ENCODE measurements at places on chromosomes 4 and X.

DNA sequence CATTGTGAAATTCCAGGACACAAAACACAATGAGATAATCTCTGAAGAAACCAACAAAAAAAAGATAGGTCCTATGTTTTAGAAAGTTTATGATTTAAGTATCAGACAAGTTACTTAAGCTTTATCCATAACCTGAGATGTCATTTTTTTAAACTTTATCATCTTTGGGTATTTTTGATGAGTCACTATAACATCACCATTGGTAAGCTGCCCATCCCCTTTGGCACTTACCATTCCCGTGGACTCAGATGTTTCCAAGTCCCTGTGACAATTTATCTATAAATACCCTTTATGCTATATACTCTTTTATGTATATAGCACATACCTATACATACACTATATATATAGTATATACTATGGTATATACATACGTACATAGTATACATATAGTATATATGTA is 198.9 kb upstream of the GEMIN8 start:
- DNase-seq, result no peak

- no peak for DNase-seq
These were observed 285.0 kb upstream of the DIPK2B start for GRCh38 chrX:45485719-45486118.

- no peak for DNase-seq
These were observed 126.8 kb downstream of the IRF2 start for GRCh38 chr4:184347251-184348239.

- DNase-seq, result no peak
These were observed 23.8 kb upstream of the ADH7 start for GRCh38 chr4:99458911-99459447.

- peak; percentile 19 for DNase-seq
These were observed 77.9 kb downstream of the TBL1X start for GRCh38 chrX:9542761-9543111.

- DNase-seq, result no peak
These were observed 5.9 kb upstream of the SCARB2 start for GRCh38 chr4:76219299-76220055.

GRCh38 chr4:93351846-93352245 is 476.7 kb upstream of the ATOH1 start:
- DNase-seq, result no peak

- peak; percentile 55 for DNase-seq
These were observed 41.1 kb downstream of the NELFA start for GRCh38 chr4:1967512-1968149.

DNA sequence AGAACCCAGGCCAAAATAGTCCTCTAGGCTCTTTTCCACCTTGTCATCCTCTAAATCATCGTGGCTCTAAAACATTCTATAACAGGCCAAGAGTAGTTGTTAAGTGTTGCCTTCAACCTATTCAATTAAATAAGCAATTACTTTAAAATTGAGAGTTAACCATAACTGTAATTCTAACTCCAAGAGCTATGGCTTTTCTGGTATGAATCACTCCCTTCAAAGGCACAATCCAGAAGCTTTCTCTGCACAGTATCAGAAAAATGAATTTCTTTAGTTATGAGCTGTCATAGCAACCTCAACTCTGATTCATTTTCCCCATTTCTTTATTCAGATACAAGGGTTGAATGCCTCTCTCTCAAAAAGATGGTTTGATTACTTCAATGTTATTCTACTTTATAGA is 21.7 kb downstream of the INPP4B start:
- no peak for DNase-seq

DNA sequence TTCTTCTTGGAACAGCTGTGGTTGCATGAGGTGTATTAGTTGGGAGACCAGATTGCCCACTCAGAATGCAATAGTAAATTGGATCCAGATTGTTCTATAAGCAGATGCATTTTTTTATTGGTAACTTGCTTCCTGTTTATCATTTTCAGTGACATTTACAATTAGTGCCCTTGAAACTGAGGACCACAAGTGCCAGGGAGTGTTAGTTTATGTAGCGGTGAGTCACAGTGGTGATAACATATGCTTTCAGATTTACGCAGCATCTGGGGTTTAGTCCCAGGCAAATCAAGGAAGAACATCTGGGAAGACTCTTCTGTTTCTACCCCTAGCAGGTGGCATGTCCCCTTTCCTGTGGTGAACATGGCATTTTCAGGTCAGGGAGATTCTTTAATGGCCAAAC is 24.1 kb downstream of the FRMPD4 start:
- DNase-seq, result no peak

DNA sequence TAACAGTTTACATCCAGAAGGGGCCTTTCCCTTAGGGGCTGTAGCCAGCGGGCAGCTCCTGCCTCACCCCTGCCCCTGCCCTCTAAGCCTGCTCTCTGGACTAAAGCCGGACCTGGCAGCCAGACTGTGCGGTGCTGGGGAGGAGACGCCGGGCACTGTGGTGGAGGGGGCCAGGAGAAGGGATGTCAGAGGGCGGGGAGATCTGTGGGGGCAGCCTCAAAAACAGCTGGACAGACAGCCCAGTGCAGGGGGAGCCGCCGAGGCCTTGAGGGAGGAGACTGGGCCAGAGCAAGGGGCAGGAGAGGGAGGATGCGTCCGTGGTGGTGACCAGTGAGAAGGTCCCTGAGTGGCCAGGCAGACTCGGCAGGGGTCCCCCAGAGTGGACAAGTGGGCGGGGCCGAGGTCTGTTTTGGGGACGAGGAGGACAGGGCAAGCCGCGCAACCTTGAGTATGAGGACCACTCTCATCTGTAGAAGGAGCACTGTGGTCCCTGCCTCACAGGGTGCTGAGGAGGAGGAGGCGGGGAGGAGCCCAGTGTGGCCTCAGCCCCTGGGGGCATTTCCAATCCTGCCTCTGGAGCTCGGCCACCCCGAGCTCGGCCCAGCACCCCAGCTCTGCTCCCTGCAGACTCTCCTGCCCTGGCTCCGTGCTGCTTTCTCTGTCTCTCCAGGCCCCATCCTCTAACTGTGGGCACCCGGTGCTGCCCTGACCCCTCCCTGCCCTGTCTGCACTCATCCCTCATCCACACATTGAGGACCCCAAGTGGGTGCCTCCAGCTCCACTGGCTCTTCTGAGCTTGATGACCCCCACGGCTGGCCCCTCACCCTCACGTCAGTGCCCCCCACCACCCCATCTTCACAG is 59.2 kb upstream of the NKX1-1 start:
- DNase-seq, result no peak

- DNase-seq, result no peak
These were observed 118.5 kb downstream of the RBM47 start for GRCh38 chr4:40511036-40511614.

- DNase-seq, result no peak
These were observed 666.2 kb downstream of the DMD start for GRCh38 chrX:32545101-32545500.

GRCh38 chr4:78640714-78641113 is 89.1 kb downstream of the ANXA3 start:
- DNase-seq, result no peak

DNA sequence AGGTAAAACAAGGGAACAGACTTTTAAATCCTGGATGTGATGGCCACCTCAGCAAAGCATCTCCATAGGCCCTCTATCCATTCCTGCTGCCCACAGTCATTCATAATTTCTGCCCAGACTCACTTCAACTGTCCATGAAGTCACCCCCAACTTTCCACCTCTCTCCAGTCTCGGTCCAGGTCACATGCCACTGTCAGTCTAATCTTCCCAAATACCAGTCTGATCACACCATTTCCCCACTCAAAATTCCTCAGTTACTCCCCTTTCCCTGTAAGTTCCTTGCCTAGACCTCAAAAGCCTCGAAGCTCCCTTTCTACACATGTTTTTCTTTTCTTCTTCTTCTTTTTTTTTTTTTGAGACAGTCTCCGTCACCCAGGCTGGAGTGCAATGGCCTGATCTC is 51.2 kb upstream of the HOPX start:
- DNase-seq, result no peak

GRCh38 chrX:151488677-151489076 is 74.8 kb upstream of the PASD1 start:
- DNase-seq, result no peak

DNA sequence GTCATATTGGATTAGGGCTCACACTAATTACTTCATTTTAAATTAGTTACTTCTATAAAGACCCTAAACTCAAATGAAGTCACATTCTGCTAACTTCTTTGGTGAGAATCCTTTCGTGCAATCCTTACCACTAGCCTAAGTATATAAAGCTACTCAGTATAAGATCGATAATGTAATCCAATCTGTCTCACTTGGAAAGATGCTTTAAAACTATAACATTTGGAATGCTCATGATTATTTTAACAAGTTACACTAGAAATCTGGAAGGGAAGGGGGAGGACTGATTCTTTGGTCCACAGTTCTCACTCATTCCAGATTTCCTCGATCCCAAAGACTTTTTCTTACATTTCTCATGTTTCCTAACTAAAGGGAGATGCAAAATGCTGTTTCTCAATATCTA is 336.4 kb upstream of the SLIT2 start:
- no peak for DNase-seq

DNA sequence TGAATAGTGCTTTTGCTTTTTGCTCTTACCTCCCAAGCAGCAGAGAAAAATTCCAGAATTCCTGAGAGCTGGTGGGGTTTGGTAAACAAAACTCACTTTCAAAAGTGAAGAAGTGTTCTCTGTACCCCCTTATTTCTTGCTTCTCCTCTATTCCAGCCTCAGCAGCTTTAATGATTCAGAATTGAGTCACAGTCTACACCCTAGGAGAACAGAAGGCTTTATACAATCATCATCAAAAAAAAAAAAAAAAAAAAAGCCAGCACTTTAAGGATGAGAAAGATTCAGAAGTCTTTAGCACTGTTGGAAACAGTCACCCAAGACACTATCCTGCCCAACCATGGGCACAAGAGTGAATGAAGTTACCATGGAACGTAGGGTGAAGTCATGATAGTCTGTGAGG is 1583.1 kb upstream of the PCDH10 start:
- no peak for DNase-seq

DNA sequence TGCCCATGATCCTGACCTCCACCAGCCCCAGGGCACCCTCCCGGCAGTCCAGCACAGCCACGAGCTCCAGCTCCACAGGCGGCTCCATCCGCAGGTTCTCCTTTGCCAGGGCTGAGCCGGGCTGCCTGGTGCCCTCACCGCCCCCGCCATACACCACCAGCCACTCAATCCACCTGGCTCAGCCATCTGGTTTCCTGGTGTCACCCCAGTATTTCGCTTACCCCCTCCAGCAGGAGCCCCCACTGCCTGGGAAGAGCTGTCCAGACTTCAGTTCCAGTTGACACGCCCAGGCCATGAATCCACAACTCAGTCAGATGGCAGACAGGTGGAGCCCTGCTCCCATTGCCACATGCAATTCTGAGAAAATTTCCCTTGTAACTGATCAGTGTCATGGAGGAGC is 3.9 kb downstream of the SHISA3 start:
- DNase-seq, result no peak

DNA sequence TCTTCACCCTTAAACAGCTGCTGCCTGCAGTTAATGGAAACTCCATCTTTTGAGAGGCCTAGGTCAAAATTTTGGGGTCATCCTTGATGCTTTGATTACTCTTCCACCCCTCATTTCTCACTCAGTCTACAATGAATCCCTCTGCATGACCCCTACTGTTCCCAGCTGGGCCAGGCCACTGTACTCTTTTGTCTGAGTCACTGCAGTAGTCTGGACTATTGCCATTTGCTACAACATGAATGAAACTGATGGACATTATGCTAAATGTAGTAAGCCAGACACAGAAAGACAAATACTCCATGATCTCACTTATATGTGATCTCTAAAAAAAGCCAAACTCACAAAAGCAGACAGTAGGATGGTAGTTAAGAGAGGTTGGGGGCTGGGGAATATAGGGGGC is 28.3 kb downstream of the STK32B start:
- no peak for DNase-seq
